ENCODE measurements at places on chromosomes 7 and 10. TPM values are rescaled to one million over a fixed set of nuclear protein-coding genes. Genes with fewer than 3 reads are reported as not detected.
A peak's percentile ranks its signal among the peaks of the same experiment; 100 is the strongest.

Gene RNF32
- total RNA-seq: 1.6 TPM

GRCh38 chr7:94367949-94368348 is 26.7 kb upstream of the COL1A2 start:
- DNase-seq: no peak

GRCh38 chr7:155717010-155717744 is 72.7 kb downstream of the RBM33 start:
- DNase-seq: no peak

- no peak for DNase-seq
These were observed 11.7 kb downstream of the SRPK2 start for GRCh38 chr7:105376908-105377533.

- peak; percentile 76 for DNase-seq
These were observed 15.8 kb upstream of the LIPN start for GRCh38 chr10:88744002-88744401.

Gene PON1
- total RNA-seq: not detected

DNA sequence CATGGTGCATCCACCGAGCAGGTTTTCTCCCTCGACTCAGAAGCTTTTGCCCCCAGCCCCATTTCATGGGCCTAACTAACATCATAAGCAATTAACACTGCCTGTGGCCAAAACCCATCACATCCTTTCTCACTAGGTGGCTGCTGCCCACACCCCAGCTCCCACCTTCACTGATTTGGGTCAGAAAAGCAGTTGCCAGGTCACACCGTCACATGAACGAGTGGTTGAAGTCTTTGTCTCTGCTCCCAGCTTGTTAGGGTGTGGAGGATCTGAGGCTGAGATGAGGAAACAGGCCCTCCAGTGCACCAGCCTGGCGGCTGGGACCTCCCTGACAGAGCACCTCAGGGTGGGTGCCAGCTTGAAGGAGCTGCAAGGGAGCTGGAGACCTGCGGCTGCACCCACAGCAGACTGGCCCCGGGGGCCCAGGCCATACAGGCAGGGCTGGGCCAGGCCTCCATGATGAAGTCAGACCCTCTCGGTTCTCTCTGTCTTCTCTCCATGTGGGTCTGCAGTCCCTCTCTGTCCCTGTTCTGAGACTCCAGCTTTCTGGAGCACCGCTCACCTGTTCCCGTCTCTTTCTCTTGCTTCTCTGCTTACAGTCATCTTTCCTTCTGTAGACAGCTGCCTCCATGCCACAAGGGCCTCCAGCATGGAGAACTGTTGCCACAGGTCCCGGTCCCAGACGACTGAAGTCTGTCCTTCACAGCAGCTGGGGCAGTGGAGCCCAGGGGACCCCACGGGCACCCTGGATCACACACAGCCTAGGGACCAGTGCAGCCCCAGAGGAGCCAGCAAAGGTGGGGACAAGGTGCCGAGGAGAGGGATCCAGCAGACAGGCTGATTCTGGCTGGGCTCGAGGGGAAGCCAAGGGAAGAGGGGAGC is 13.8 kb upstream of the INPP5A start:
- peak; percentile 35 for DNase-seq

Gene PAX2
- 0.99 TPM for total RNA-seq

Gene PPP1R3A
- not detected for total RNA-seq

Gene CDNF
- total RNA-seq: 0.61 TPM

- DNase-seq: peak; percentile 90
These were observed 4.3 kb upstream of the MARVELD1 start for GRCh38 chr10:97708976-97709946.

Gene GNAI1
- 21.5 TPM for total RNA-seq

DNA sequence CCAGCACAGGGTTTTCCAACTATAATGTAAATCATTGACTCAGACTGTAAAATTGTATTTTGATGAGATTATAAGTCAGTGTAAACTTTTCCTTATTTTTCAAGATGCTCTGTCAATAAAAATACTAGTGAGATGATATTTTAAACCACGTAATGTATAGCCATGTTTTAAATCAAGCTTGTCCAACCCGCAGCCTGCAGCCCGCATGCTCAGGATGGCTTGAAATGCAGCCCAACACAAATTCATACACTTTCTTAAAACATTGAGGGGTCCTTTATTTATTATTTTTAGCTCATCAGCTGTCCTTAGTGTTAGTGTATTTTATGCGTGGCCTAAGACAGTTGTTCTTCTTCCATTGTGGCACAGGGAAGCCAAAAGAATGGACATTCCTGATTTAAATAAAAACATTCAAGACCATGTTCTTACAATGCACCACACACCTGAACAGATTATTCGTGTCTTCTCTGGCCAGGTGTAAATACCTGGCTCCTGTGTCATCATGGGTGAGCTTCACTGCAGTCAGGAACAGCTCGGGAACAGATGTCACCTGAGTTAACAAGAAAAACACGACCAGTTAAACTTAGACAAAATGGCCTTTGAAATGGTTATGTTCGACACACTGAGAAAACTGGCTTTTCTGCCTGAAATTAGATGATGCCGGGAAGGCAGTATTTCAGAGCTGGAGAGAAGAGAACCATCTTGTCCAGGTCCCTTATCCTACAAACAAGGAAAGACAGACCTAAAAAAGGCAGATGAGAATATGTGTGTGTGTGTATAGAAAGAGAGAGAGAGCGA is 5.9 kb downstream of the PITRM1 start:
- DNase-seq: peak; percentile 3

DNA sequence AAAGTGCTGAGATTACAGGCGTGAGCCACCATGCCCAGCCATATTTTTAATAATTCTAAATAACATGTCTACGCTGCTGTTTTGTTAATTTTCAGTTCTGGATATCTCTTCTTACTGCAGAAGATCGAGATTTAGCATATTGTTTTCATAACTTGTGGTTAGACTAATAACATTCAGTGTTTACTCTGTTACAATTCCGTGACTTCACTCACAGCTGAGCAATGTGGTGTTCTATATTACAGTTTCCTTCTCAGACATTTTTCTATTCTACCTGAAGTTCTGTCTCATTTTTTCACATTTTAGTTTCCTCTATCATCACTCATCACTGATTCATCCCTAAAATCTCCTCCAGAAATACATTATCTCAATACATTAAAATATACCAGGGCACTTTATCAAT is 10.9 kb downstream of the RNF32 start:
- DNase-seq: no peak

Gene FAM237B
- not detected for total RNA-seq

DNA sequence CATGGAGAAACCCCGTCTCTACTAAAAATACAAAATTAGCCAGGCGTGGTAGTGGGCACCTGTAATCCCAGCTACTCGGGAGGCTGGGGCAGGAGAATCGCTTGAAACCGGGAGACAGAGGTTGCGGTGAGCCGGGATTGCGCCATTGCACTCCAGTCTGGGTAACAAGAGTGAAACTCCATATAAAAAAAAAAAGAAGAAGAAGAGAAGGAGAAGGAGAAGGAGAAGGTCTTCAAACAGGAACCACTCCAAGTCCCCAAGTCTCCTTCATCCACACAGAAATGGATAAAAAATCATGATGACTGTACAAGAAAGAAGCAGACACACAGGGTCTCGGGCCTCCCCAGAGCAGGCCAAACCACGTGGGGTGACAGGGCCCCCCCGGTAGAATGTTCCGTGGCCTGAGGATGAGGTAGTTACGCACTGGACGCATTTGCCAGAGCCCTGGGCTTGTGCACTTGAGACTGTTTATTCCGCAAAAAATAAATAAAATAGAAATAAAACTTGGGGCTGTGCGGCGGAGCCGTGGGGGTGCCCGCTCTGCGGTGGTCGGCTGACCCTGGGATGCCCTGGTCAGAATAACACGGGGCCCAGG is 15.8 kb downstream of the VENTX start:
- DNase-seq: no peak

DNA sequence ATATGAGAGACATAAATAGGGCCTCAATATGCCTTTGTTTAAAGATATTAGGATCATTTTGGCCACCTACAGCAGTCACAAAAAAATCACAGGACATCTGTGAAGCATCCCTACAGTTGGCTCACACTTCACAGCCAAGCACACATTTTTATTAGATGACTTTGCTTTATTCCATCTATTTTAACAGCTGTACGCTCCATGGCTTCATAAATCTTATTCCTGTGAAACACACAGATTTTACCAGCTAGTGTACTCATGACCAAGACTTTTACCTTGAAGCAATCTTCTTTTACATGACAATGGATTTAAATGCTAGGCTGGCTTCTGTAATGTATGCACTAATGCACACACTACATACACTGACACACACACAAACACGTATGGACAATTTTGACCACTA is 254.8 kb upstream of the PITRM1 start:
- DNase-seq: no peak

- DNase-seq: no peak
These were observed 39.0 kb upstream of the PCBD1 start for GRCh38 chr10:70927189-70927943.

GRCh38 chr7:15839416-15840100 is 153.1 kb upstream of the MEOX2 start:
- DNase-seq: peak; percentile 87

DNA sequence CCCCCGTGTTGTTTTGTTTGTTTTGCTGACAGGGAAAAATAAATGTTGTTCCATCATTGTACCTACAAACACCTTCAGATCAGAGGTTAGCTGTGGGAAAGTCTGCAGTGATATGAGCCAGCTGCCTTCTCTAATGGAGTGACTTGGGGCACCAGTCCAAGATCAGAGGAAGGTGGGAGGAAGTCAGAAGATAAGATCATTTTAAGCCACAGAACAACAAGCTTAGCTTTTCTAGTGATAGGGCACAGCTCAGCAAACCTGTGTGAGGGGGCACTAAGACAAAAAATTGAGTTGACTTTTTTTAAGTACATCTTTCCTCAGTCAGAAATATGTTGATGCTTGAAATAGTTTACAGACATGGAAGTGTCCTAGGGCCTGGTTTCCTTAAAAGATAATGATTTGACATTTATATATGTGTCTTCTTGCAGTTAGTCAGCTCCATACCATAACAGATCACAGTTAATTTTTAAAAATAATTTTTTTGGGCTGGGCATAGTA is 240.3 kb upstream of the KAT6B start:
- no peak for DNase-seq

GRCh38 chr10:3442451-3442990 is 269.9 kb upstream of the PITRM1 start:
- no peak for DNase-seq

GRCh38 chr7:83856094-83856493 is 207.2 kb upstream of the SEMA3E start:
- DNase-seq: no peak

Gene GBX1
- total RNA-seq: not detected

DNA sequence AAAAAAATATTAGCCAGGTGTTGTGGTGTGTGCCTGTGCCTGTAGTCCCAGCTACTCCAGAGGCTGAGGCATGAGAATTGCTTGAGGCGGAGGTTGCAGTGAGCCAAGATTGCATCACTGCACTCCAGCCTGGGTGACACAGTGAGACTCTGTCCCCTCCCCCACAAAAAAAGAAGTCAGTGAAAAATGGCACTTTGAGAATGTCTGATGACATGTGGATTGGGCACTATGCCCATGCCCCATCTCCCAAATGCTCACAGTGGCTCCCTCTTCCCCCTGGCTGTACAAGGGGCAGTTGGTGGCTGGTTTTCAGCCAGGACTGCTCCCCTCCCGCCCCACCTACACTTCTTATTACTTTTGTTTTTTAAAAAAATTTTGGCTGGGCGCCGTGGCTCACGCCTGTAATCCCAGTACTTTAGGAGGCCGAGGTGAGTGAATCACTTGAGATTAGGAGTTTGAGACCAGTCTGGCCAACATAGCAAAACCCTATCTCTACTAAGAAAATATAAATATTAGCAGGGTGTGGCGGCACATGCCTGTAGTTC is 26.1 kb downstream of the IL15RA start:
- peak; percentile 29 for DNase-seq

- no peak for DNase-seq
These were observed 77.0 kb upstream of the GNA12 start for GRCh38 chr7:2920956-2921652.

DNA sequence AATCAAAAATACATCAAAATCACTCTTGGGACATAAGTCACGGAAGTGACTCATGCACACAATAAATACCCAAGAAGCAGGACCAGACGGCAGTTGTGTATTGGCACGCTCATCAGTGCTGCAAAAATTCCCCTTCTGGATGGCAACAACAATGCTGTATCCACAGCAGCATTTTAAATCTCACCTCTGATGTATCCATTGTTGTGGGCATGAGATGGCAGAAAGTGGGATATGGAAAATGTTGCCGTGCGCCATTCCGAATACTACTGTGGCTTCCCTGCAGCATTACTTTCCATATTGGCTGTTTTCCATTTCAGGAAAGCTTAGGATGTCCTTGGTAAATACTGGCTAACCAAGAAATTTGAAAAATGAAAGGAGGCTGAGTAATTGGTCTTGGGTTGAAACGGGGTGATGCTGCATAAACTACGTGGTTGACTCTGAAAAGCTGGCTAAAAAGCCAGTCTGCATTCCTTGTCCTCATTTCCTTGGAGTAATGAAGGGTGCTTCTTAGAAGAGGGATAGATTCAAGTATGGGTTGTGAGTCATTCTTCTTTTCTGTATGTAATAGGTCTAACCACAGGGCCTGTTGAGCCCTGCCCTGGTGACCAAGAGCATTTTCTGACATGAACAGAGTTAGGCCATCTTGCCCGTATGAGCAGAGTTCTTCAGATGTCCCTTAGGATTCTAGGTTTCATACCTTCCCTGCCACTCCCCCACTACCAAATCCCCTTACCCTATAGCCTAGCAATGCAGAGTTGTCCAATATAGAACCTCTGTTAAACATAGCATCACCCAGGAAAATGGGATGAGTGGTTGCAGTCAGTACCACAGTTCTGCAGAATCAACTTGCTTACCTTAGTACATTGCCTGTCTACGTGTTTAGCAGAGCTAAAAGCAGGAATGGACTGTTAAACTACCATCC is 36.3 kb upstream of the TOMM7 start:
- DNase-seq: no peak

DNA sequence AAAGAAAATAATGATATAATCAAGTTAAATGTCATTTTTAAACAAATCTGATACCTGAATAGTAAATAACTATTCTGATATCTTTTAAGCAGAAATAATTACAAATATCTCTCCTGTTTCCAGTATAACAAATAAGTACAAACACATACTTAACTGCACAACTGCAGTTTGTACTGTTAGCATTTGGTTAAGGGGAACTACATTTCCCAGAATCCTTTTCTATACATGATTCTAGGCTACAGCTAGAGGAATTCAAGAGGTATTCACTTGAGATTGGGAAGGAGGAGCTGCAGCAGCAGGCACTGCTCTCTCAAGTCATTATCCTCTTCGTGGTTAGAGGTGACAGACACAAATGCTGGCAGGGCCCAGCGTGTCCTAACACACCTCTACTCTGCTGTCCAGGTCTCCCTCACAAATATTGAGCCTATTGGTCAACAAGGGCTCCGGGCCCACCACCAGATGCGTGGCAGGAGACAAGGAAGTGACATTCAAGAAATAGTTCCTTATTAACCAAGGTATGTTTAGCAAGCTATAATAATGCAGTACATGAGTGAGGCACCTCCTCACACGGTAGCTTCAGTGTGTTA is 255.1 kb upstream of the MKLN1 start:
- DNase-seq: peak; percentile 82

Gene IFIT2
- 0.37 TPM for total RNA-seq

Gene PLAC9
- total RNA-seq: 8.8 TPM
